ENCODE measurements at places on chromosomes 13 and 19. TPM values are rescaled to one million over a fixed set of nuclear protein-coding genes. Genes with fewer than 3 reads are reported as not detected.

Gene BAX
- polyA plus RNA-seq, result 106 TPM

Gene APOC4
- not detected for polyA plus RNA-seq

DNA sequence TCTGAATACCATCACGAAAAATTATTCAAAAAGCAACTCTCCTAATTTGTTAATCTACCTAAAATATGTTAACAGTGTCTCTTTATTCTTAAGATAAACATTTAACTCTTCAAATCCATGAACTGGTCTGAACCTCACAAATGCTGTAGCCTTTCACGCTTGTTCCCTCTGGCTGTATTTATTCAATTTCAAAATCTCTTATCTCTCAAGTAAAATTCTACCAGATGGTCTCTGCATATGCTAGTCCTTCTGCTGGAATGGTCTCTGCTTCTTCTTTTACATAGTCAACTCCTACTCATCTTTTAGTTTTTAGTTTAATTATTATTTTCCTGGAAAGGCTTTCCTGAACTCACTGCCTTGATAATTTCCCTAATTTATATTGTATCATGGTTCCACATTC, 232.9 kb upstream of the PCDH20 start:
- H3K27ac ChIP-seq, result no peak overlapping the region
- H3K27me3 ChIP-seq, result no peaks in the 10 kb centered on the region
- H3K4me3 ChIP-seq, result no peak overlapping the region
- H3K4me1 ChIP-seq, result no peaks in the 10 kb centered on the region
- DNase-seq, result no peak

GRCh38 chr13:39455521-39456175, 147.3 kb downstream of the LHFPL6 start:
- H3K27ac ChIP-seq, result no peak overlapping the region
- H3K36me3 ChIP-seq, result no peaks in the 10 kb centered on the region
- DNase-seq, result no peak
- peaks cover 5% of the 10 kb centered on the region for H3K4me1 ChIP-seq
- no peak overlapping the region for H3K4me3 ChIP-seq
- no peaks in the 10 kb centered on the region for H3K27me3 ChIP-seq

DNA sequence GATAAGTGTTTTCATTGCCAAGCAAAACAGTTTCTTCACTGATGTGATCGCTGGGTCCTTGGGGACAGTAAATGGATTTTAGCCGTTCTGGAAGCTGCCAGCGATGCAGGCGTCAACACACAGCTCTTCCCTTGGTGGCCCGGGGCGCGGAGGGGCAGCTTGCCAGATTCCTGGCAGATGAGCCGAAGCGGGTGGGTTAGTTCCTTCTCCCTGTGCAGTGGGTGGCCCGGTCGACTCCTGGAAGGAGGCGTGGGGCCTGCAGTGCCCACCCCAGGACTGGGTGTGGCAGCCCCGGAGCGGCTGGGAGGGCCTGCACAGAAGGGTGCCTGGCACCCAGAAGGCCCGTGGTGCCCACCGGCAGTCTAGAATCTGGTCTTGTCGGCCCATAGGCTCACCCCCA, 69.0 kb downstream of the KDM4B start:
- H3K4me3 ChIP-seq, result no peak overlapping the region
- no peaks in the 10 kb centered on the region for H3K36me3 ChIP-seq
- peaks cover 14% of the 10 kb centered on the region for H3K4me1 ChIP-seq
- no peak overlapping the region for H3K27ac ChIP-seq
- no peak for DNase-seq

GRCh38 chr13:94829185-94829836, 117.0 kb upstream of the SOX21 start:
- peaks cover 4% of the 10 kb centered on the region for H3K27me3 ChIP-seq
- no peaks in the 10 kb centered on the region for H3K36me3 ChIP-seq
- DNase-seq, result no peak
- H3K4me3 ChIP-seq, result no peak overlapping the region
- H3K27ac ChIP-seq, result no peak overlapping the region

- no peak overlapping the region for H3K4me3 ChIP-seq
- DNase-seq, result no peak
- no peaks in the 10 kb centered on the region for H3K27me3 ChIP-seq
- no peak overlapping the region for H3K27ac ChIP-seq
- no peaks in the 10 kb centered on the region for H3K36me3 ChIP-seq
- H3K4me1 ChIP-seq, result no peaks in the 10 kb centered on the region
Observed at GRCh38 chr13:56247692-56248091, 893.0 kb upstream of the PRR20A start.

GRCh38 chr19:41144403-41144802, 30.2 kb downstream of the CYP2F1 start:
- no peaks in the 10 kb centered on the region for H3K4me1 ChIP-seq
- no peaks in the 10 kb centered on the region for H3K27me3 ChIP-seq
- no peaks in the 10 kb centered on the region for H3K36me3 ChIP-seq
- peak; percentile 85 for DNase-seq
- no peak overlapping the region for H3K4me3 ChIP-seq

DNA sequence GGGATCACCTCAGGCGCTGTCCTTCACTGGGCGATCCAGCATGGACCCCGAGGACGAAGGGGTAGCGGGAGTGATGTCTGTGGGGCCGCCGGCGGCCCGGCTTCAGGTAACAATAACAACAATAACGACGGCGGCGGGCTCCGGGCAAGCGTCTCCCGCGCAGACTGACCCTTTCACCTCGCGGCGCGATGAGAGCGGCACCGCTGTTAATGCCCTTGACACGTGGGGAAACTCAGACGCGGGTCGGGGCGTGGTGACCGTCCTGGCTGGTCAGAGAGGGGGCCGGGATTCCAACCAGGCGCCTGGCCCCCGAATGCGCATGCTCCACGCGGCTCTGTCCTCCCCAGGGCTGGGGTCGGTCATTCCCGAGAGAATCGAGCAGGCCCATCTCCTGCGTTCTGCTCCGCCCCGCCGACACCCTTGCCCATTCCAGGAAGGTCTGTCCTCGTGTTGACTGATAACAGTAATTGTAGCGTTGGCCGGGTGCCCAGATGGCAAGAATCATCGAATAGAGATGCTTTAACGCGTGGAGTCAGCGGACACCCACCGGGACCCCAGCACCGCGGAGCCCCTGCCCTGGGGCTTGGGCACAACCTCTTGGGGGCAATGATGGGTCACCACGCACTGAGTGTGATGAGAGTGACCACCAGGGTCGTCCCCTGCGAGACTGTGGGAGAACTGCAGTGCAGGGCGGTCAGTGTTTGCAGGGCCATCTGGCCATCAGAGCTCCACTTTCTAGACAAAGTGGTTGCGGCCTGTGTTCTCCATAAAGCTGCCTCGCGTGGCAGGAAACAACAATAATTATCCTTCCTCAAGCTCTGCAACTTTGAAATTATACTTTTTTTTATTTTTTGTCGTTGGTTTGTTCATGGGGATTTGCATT, 528 bp downstream of the ZNF8 start:
- H3K36me3 ChIP-seq, result no peaks in the 10 kb centered on the region
- peak overlapping the region; percentile 88 for H3K27ac ChIP-seq
- DNase-seq, result peak; percentile 80

- H3K4me1 ChIP-seq, result peaks cover 18% of the 10 kb centered on the region
- peak overlapping the region; percentile 100 for H3K27ac ChIP-seq
- peak overlapping the region; percentile 91 for H3K4me3 ChIP-seq
- H3K36me3 ChIP-seq, result no peaks in the 10 kb centered on the region
Observed at GRCh38 chr19:38852231-38853044, 2.7 kb upstream of the HNRNPL start.
